ENCODE measurements at places on chromosomes 3 and 15. TPM values are rescaled to one million over a fixed set of nuclear protein-coding genes. Genes with fewer than 3 reads are reported as not detected.

- no peak for DNase-seq
- H3K36me3 ChIP-seq, result no peaks in the 10 kb centered on the region
- H3K4me3 ChIP-seq, result no peak overlapping the region
- H3K27me3 ChIP-seq, result no peaks in the 10 kb centered on the region
- H3K27ac ChIP-seq, result no peak overlapping the region
- no peaks in the 10 kb centered on the region for H3K4me1 ChIP-seq
Measured at GRCh38 chr3:40097131-40098117, 212.1 kb upstream of the EIF1B start.

DNA sequence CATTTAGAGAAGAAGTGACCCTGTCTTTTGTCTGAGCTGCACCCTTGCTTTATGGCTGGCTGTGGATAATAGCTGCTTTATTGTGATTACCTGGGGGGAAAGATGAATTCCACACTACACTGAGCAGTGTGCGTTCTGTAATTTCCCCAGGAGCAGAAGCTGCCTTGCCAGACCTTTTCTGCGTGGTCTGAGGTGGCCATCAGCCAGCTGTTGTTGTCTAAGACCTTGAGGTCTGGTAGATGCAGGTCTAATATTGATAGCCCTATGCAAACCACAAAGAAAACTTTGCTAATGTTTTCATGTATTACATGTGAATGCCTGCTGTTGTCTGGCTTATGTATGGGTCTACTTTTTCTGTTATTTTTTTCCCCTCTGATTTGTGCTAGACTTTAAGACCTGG is 144.6 kb downstream of the THSD4 start:
- no peak for DNase-seq
- H3K36me3 ChIP-seq, result no peaks in the 10 kb centered on the region
- H3K27me3 ChIP-seq, result no peaks in the 10 kb centered on the region
- H3K4me3 ChIP-seq, result no peak overlapping the region
- H3K4me1 ChIP-seq, result no peaks in the 10 kb centered on the region
- H3K27ac ChIP-seq, result no peak overlapping the region

RAB43 gene
- 35.9 TPM for total RNA-seq

DNA sequence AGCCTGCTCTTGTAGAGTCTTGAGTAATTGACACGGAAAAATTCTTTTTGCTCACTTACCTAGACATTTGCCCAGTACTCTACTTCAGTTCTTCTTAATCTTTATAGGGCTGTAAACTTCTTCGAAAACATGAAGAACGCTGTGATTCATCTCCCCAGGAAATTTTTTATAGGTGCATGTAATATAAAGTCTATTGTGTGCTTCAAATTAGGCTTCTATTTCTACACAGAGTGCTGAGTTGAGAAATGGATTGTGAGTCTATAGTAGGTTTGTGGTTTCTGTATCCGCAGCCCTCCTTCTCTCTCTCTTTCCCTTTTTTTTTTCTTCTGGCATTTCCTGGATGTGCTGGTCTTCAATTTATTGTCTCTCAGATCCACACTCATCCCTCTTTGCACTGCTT is 183.3 kb upstream of the DCBLD2 start:
- DNase-seq, result no peak
- no peaks in the 10 kb centered on the region for H3K36me3 ChIP-seq
- no peaks in the 10 kb centered on the region for H3K27me3 ChIP-seq
- H3K27ac ChIP-seq, result no peak overlapping the region
- no peak overlapping the region for H3K4me3 ChIP-seq

PRR20G gene
- total RNA-seq, result 5.1 TPM

DNA sequence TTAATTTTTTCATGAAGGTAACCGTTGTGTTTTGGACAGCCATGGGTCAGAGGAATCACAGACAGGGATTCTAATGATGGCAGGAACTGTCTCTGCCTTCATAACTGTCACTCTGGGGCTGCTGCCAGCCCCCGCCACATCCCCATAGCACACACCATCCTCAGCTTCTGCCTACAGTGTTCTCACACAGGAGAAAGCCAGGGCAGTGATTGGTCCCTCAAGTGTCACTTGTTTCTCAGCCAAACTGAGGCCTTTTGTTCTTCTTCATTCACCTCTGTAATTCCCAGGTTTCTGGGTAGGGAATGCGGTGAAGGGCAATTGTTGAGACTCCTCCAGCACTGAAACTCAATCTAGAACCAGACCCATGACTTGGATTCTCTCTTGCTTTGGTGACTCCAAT is 65.4 kb upstream of the C3orf80 start:
- no peaks in the 10 kb centered on the region for H3K4me1 ChIP-seq
- no peak overlapping the region for H3K27ac ChIP-seq
- H3K27me3 ChIP-seq, result no peaks in the 10 kb centered on the region
- H3K36me3 ChIP-seq, result no peaks in the 10 kb centered on the region
- no peak for DNase-seq

DNA sequence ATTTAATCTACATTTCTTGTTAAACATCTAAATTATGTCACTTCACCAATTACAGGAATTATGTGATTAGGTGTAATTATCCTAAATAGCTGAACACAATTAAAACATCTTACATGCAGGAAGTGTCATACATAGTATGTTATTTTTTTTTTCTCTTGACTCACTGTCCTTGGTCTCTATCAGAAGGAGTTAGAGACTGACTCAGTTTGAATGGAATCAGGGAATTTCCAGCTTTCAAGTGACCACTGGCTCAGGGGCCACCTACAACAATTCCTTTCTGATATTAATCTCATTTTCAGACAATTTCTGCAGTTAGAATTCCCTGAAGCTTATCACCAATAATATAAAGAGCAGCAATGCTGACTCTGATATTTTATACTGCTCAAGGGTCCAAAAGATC is 400.7 kb downstream of the ROBO1 start:
- no peak overlapping the region for H3K4me3 ChIP-seq
- no peaks in the 10 kb centered on the region for H3K27me3 ChIP-seq
- H3K4me1 ChIP-seq, result peaks cover 9% of the 10 kb centered on the region
- no peak for DNase-seq
- H3K36me3 ChIP-seq, result no peaks in the 10 kb centered on the region
- no peak overlapping the region for H3K27ac ChIP-seq

RASGRF1 gene
- total RNA-seq, result 1.1 TPM

GRCh38 chr3:192772240-192772894 is 45.0 kb upstream of the FGF12 start:
- no peaks in the 10 kb centered on the region for H3K36me3 ChIP-seq
- no peaks in the 10 kb centered on the region for H3K4me1 ChIP-seq
- peak; percentile 31 for DNase-seq
- H3K4me3 ChIP-seq, result no peak overlapping the region
- H3K27ac ChIP-seq, result no peak overlapping the region
- H3K27me3 ChIP-seq, result no peaks in the 10 kb centered on the region

GAP43 gene
- 0.74 TPM for total RNA-seq

SYNPR gene
- not detected for total RNA-seq

GOLGA6D gene
- total RNA-seq, result not detected

LMCD1 gene
- 144 TPM for total RNA-seq

CPB1 gene
- total RNA-seq, result 2.0 TPM

DNA sequence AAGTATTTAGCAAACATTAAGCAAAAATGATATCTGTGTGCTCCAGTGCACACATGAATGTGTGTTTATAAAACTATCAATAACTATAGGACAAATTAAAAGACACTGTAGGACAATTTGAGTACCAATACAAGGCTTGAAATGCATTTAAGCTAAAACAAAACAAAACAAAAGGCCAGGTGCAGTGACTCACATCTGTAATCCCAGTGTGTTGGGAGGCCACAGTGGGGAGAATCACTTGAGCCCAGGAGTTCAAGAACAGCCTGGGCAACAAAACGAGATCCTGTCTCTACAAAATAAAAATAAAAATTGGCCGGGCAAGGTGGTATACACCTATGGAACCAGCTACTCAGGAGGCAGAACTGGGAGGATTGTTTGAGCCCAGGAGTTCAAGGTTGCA is 50.7 kb downstream of the CSNK1G1 start:
- H3K27me3 ChIP-seq, result no peaks in the 10 kb centered on the region
- no peak overlapping the region for H3K27ac ChIP-seq
- no peaks in the 10 kb centered on the region for H3K4me1 ChIP-seq
- DNase-seq, result no peak

FAM81A gene
- total RNA-seq, result 1.8 TPM

GRCh38 chr3:59809710-59810444 is 760.1 kb upstream of the CFAP20DC start:
- H3K27me3 ChIP-seq, result no peaks in the 10 kb centered on the region
- no peak overlapping the region for H3K27ac ChIP-seq
- H3K4me3 ChIP-seq, result no peak overlapping the region
- no peak for DNase-seq

DNA sequence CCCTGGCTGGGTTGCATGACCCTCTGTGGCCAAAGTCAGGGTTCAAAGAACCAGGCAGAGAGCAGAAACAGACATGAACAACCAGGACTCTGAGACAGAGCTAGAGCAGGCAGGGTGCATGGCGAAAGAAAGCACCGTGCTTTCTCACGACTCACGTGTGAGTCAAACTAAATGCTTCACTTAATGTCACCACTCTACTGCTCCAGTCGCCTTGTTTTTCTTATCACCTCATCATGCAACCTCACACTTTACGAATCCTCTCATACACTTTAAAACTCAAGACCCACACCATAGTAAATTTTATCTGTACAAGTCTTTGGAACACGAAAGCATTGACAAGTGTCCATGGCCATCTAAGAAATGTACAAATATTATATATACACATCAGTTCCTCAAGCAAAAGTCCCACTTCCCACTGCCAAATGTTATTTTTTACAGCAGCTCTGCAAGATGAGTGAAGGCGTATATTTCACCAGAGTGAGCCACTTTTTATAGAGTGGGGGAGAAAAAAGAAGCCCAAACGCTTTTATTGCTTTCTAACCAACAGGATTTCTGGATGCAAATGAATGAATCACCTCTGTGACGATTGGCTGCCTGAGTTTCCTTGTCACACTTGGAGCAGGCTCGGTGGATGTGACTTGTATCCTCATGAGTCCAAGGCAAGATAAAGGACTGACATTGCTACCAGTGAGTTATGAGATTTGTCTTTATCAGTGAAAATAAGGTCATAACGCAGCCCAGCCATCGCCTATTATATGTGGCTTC is 16.0 kb upstream of the MEGF11 start:
- DNase-seq, result peak; percentile 64
- no peaks in the 10 kb centered on the region for H3K36me3 ChIP-seq

- H3K36me3 ChIP-seq, result no peaks in the 10 kb centered on the region
- no peak for DNase-seq
- H3K27me3 ChIP-seq, result no peaks in the 10 kb centered on the region
Measured at GRCh38 chr3:117246771-117247555, 537.4 kb downstream of the TUSC7 start.

DNA sequence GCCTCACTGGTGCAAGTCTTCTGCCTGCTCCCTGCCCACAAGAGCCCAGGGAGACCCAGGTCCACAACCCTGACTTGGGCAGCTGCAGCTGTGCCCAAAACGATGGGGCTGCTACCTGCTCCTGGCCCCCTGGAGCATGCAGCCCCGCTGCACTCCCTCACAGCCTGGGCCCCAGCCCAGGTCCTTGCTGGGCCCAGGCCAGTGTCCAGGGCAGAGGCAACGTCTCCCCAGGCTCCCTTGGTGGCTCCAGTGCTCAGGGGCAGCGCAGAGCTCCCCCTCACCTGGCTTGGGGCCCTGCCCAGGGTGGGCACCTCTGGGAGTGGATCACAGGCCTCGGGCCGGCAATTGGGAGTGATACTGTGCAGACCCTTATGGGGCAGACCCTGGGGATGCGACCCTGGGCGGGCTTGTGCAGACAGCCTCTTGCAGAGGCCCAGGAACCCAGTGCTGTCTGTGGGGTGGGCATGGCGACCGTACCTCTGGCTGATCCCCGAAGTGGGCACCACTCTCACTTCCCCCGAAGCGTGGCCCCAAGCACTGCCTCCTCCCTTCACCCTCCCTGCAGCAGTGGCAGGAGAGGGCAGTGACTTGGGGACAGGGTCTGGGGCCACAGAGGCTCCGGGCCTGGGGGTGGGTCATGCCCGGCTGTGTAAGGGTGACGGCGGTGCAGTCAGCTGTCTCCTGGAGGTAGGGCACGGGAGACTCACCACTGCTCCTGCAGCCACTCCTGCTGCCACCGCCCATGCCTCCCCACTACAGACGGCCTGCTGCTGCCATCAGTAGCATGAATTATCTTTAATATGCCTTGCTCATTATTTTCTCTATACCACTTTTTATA is 255.9 kb downstream of the DOCK3 start:
- no peaks in the 10 kb centered on the region for H3K4me1 ChIP-seq
- H3K27ac ChIP-seq, result no peak overlapping the region
- no peak for DNase-seq
- H3K36me3 ChIP-seq, result no peaks in the 10 kb centered on the region
- no peaks in the 10 kb centered on the region for H3K27me3 ChIP-seq

DNA sequence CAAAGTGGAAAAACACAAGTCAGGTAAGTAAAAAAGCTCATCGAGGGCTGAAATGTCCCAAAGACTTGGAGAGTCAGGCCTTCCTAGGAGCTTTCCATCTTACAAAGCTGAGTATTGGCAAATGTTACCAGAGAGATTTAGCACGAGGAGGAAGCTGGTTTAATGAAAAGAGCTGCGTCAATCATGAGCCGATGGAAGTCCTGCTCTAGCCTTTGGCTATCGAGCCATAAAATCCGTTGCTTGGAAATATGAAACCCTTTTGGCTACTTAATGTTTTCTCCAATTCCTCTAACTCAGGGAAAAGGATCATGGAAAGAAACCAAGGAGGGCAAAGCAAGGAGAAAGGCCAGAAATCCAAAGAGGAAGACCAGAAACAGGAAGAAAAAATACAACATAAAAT is 1074.6 kb downstream of the FHIT start:
- no peak for DNase-seq
- H3K36me3 ChIP-seq, result no peaks in the 10 kb centered on the region
- no peak overlapping the region for H3K27ac ChIP-seq
- no peaks in the 10 kb centered on the region for H3K27me3 ChIP-seq
- H3K4me1 ChIP-seq, result no peaks in the 10 kb centered on the region

GRCh38 chr3:40166997-40167396 is 142.5 kb upstream of the EIF1B start:
- H3K36me3 ChIP-seq, result no peaks in the 10 kb centered on the region
- H3K27me3 ChIP-seq, result no peaks in the 10 kb centered on the region
- H3K4me1 ChIP-seq, result no peaks in the 10 kb centered on the region
- no peak for DNase-seq
- H3K27ac ChIP-seq, result no peak overlapping the region
- no peak overlapping the region for H3K4me3 ChIP-seq

SPINK8 gene
- total RNA-seq, result 4.9 TPM

DNA sequence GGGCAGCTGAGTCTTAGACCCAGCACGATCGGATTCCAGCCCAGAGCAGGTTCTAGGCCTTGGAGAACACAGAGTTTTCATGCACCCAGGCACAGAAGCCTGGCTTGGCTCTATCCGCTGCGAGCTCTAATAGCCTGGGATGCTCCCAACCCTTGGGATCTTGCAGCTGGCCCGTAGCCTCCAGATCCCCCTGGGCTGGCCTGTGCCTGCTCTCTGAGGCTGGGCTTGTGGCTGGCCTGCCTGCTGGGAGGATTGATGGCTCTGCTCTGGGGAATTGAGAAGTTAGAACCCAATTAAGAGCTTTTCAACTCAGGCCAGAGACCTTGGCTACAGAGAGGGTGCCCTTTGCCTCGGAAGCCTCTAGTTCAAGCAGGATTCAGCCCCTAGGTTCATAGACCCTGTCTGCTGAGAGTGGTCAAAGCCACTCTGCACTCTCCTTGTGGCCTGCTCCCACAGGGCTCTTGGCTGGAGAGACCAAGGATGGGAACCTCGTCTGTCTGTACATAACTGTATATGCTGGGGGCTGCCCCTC is 64.4 kb downstream of the MAGEF1 start:
- no peak for DNase-seq
- no peaks in the 10 kb centered on the region for H3K36me3 ChIP-seq
- no peaks in the 10 kb centered on the region for H3K27me3 ChIP-seq
- H3K4me3 ChIP-seq, result no peak overlapping the region
- no peak overlapping the region for H3K27ac ChIP-seq

MORC1 gene
- 6.6 TPM for total RNA-seq

EPHA6 gene
- 1.1 TPM for total RNA-seq

GRCh38 chr15:79084308-79084968 is 6.1 kb downstream of the RASGRF1 start:
- H3K27ac ChIP-seq, result no peak overlapping the region
- H3K27me3 ChIP-seq, result peaks cover 7% of the 10 kb centered on the region

KCNAB1 gene
- 5.2 TPM for total RNA-seq

FANCD2OS gene
- 1.1 TPM for total RNA-seq

LTF gene
- 22.6 TPM for total RNA-seq
